ENCODE measurements at places on chromosomes 4 and X. TPM values are rescaled to one million over a fixed set of nuclear protein-coding genes. Genes with fewer than 3 reads are reported as not detected.

GRCh38 chr4:107640197-107640596 is 79.8 kb downstream of the PAPSS1 start:
- H3K36me3 ChIP-seq, result no peaks in the 10 kb centered on the region
- peak overlapping the region; percentile 80 for H3K27ac ChIP-seq
- no peak for DNase-seq
- no peak overlapping the region for H3K4me3 ChIP-seq

DNA sequence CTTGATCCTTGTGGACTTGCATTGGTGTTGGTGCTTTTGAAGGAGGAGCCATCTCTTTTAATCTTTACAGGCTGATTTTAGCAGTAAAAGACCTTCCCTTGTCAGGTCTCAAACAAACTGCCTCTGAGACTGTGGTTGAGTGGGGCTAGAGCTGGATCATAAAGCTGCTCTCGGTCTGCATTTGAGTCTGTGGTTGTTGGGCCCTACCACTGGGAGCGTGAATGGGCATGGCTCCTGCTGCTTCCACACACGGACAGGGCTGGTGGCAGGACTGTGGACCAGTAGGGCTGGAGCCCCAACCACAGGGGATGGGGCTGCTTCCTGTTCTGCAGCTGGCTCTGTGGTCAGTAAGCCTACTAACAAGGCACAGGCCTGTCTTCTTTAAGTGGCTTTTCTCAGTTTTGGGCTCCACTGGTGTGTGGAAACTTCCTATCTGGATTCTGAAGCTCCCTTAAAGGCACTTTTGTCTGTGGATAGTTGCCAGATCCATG is 130.6 kb downstream of the RBM46 start:
- no peaks in the 10 kb centered on the region for H3K4me1 ChIP-seq
- no peak for DNase-seq
- H3K27me3 ChIP-seq, result no peaks in the 10 kb centered on the region
- H3K4me3 ChIP-seq, result no peak overlapping the region
- H3K36me3 ChIP-seq, result no peaks in the 10 kb centered on the region
- H3K27ac ChIP-seq, result no peak overlapping the region

Gene MAGEC3
- not detected for total RNA-seq

Gene FABP2
- not detected for total RNA-seq

GRCh38 chr4:100486496-100486895 is 31.3 kb downstream of the EMCN start:
- no peaks in the 10 kb centered on the region for H3K36me3 ChIP-seq
- no peak overlapping the region for H3K4me3 ChIP-seq
- DNase-seq, result no peak
- H3K27ac ChIP-seq, result no peak overlapping the region
- no peaks in the 10 kb centered on the region for H3K4me1 ChIP-seq

DNA sequence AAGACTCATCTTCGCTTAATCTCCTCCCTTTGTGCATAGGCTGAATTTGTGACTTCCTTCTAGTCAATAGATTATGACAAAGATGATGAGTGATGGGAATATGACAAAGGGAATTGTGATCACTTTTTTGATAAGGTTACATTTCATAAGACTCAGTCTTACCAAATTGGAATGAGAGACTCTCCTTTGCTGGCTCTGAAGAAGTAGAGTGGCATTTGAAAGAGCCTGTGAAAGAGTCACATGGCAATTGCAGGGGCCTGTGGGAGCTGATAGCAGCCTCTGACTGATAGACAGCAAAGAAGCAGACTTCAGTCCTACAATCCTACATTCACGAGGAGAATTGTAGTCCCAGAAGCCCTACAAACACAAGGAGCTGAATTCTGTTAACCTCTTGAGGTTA is 44.9 kb upstream of the ADAMTS3 start:
- no peaks in the 10 kb centered on the region for H3K36me3 ChIP-seq
- no peak overlapping the region for H3K27ac ChIP-seq
- no peak overlapping the region for H3K4me3 ChIP-seq
- DNase-seq, result no peak

GRCh38 chr4:86600007-86600653 is 6.0 kb downstream of the PTPN13 start:
- H3K4me3 ChIP-seq, result no peak overlapping the region
- H3K4me1 ChIP-seq, result no peaks in the 10 kb centered on the region
- no peak for DNase-seq
- H3K36me3 ChIP-seq, result no peaks in the 10 kb centered on the region
- no peaks in the 10 kb centered on the region for H3K27me3 ChIP-seq

Gene FAM47A
- not detected for total RNA-seq

- H3K36me3 ChIP-seq, result no peaks in the 10 kb centered on the region
- peak overlapping the region; percentile 77 for H3K4me3 ChIP-seq
These were observed 1.7 kb downstream of the TMEM131L start for GRCh38 chr4:153467897-153468262.

GRCh38 chrX:119753639-119754257 is 4.6 kb upstream of the SOWAHD start:
- no peaks in the 10 kb centered on the region for H3K36me3 ChIP-seq
- no peak overlapping the region for H3K27ac ChIP-seq
- no peaks in the 10 kb centered on the region for H3K4me1 ChIP-seq
- no peaks in the 10 kb centered on the region for H3K27me3 ChIP-seq

DNA sequence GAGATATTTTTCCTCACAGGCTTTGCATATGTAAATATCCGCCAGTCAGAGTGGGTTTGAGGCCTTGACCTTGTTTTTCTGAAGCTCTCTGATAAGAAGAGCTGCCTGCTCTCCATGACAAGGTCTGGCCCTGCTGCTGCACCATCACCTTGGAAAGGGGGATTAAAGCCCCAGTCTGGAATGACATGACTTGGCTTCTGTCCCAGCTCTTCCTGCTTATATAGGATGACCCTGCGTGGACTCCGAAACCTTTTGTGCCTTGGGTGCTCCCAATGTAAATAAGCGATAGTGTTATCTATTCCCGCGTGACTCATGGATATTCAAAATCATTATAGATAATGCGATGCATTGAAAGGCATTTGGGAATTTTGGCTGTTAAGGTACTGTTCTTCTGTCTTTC is 139.3 kb downstream of the BMPR1B start:
- no peak overlapping the region for H3K27ac ChIP-seq
- H3K36me3 ChIP-seq, result no peaks in the 10 kb centered on the region

DNA sequence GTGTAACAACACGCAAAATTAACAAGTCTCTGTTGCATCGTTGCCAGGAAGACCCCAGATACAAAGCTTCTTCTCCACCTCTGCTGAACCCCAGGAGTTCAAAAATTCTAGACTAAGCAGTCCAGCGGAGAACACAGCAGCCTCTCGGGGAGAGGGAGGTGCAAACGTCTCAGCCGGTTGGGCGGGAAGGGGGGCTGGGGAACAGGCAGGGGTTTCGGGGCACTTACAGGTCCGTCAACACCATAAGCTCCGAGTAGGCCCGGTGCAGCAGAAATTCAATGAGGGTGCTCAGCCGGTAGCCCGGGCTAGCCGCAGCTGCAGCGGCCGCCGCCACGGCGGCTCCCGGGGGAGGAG is 394 bp downstream of the MED14 start:
- H3K4me1 ChIP-seq, result no peaks in the 10 kb centered on the region
- peak overlapping the region; percentile 92 for H3K27ac ChIP-seq
- H3K4me3 ChIP-seq, result peak overlapping the region; percentile 73
- no peaks in the 10 kb centered on the region for H3K36me3 ChIP-seq

DNA sequence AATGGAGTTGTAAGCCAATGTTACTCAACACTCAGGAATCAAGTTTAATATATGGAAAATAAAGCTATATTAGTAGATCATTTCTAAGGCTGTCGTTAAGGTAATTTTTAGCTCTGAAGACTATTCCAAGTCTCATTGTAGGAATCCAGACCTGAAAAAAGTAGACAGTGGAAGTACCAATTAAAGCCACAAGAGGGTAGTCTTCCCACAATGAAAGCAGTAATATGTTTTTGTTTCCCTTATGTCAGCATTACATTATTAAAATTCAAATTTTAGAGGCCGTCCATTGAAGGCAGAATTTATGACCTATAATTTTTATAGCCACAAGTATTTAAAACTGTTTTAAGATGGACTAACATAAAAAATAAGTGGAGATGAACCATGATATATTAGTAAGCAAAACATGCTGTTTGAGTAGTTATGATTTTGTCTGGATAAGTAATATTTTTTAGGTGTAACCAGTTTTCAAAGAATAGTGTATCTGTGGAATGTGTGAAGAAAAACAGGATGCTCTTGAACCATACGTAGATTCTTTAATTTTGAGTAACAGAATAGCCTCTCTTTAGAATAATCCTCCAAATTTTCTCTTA is 372.6 kb upstream of the TECRL start:
- H3K27ac ChIP-seq, result no peak overlapping the region
- H3K36me3 ChIP-seq, result no peaks in the 10 kb centered on the region
- H3K4me3 ChIP-seq, result no peak overlapping the region

DNA sequence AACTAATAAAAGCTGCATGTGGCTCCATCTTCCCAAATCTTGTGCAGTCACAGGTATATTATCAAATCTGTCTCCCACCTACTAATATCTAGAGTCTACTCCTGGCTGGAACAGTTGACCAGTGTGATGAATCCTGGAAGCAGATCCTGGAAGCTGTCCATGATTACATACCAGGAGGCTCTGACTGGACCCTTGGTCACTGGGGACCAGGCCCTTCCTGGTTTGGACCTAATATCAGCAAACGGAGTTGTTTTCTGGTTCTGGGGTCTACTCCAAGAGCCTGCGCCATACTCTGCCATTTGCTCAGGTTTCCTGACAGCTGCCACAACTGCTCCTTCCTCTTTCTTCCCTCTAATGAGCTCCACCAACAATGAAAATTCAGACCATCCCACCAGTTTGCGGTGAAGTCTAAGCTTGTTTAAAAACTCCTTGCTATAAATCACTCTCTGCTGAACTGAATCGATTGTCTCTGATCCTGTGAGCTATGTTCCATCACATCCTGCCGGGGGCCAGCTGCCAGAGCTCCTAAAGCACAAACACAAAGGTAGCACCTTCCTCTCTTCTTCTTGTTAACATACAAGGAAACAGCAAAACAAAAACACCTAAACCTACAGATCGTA is 114.2 kb downstream of the PALLD start:
- no peaks in the 10 kb centered on the region for H3K27me3 ChIP-seq
- no peaks in the 10 kb centered on the region for H3K4me1 ChIP-seq
- DNase-seq, result no peak
- no peak overlapping the region for H3K27ac ChIP-seq

DNA sequence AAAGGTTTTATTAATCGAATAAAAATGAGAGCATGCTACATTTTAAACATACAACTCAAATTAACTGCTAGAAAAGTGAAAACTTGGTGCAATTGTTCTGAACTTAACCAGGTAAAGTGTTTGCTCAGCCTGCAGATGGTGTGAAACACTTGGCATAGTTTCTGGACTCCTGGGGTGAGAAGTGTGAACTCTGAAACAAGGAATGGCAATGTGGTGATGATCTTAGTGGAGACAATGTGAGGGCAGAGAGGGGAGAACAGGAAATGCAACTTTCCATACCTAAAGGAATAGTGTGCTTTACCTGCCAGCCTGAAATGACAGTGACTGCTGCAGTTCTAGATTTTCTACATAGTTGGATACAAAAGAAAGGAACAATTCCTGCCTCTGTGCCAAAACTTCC is 57.4 kb downstream of the CCSER1 start:
- no peak overlapping the region for H3K27ac ChIP-seq
- no peak for DNase-seq
- H3K4me3 ChIP-seq, result no peak overlapping the region
- no peaks in the 10 kb centered on the region for H3K4me1 ChIP-seq
- H3K27me3 ChIP-seq, result no peaks in the 10 kb centered on the region
- H3K36me3 ChIP-seq, result no peaks in the 10 kb centered on the region

GRCh38 chr4:46274717-46275116 is 115.2 kb downstream of the GABRA2 start:
- no peaks in the 10 kb centered on the region for H3K4me1 ChIP-seq
- no peak for DNase-seq
- H3K27ac ChIP-seq, result no peak overlapping the region
- H3K36me3 ChIP-seq, result no peaks in the 10 kb centered on the region
- H3K27me3 ChIP-seq, result no peaks in the 10 kb centered on the region
- no peak overlapping the region for H3K4me3 ChIP-seq

GRCh38 chr4:189050643-189051042 is 890.0 kb upstream of the FRG1 start:
- no peak overlapping the region for H3K27ac ChIP-seq
- no peaks in the 10 kb centered on the region for H3K4me1 ChIP-seq
- DNase-seq, result no peak
- no peaks in the 10 kb centered on the region for H3K27me3 ChIP-seq
- H3K4me3 ChIP-seq, result no peak overlapping the region

- H3K36me3 ChIP-seq, result no peaks in the 10 kb centered on the region
- H3K4me1 ChIP-seq, result no peaks in the 10 kb centered on the region
- no peak for DNase-seq
- no peaks in the 10 kb centered on the region for H3K27me3 ChIP-seq
- no peak overlapping the region for H3K4me3 ChIP-seq
- no peak overlapping the region for H3K27ac ChIP-seq
These were observed 414.2 kb upstream of the DIPK2B start for GRCh38 chrX:45614853-45615252.

Gene LCORL
- total RNA-seq, result 21.0 TPM

DNA sequence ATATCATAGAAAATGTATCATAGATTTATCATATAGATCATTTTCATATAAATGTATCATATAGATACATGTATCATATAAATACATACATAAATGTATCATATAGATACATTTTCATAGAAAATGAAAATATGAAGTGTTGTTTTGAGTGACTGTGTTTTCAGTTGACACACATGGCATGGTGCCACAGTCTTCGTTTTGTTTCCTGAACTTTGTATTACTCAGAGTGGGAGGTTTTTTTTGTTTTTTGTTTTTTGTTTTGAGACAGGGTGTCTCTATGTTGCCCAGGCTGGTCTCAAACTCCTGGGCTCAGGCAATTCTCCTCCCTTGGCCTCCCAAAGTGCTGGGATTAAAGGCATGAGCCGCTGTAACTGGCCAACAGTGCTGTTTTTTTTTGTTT is 3.9 kb downstream of the RBM10 start:
- no peak for DNase-seq
- no peaks in the 10 kb centered on the region for H3K36me3 ChIP-seq
- peaks cover 4% of the 10 kb centered on the region for H3K27me3 ChIP-seq
- H3K27ac ChIP-seq, result no peak overlapping the region
- no peak overlapping the region for H3K4me3 ChIP-seq

- H3K4me1 ChIP-seq, result no peaks in the 10 kb centered on the region
- H3K36me3 ChIP-seq, result no peaks in the 10 kb centered on the region
- DNase-seq, result no peak
- H3K27ac ChIP-seq, result no peak overlapping the region
These were observed 508.1 kb downstream of the STIM2 start for GRCh38 chr4:27368781-27369180.

Gene GPR78
- total RNA-seq, result not detected

Gene HMX1
- not detected for total RNA-seq

DNA sequence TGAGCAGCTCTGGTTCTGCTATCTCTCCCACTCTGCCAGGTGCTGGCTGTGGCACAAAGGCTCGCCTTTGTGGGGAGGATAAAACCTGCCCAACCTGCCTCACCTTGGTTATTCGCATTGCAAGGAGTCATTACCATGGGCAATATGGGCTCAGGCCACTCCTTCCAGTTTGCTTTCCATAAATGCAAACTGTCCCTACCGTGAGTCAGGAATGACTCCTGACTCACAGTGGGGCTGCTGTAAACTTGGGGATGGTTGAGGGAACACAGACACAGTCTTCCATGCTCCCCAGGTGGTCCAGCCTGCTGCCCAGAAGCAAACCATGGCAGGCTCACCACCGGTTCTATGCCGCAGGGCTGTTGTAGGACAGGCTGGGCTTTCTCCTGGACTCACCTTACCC is 36.1 kb downstream of the COQ2 start:
- H3K4me1 ChIP-seq, result no peaks in the 10 kb centered on the region
- no peaks in the 10 kb centered on the region for H3K36me3 ChIP-seq
- H3K27ac ChIP-seq, result no peak overlapping the region

- H3K27me3 ChIP-seq, result no peaks in the 10 kb centered on the region
- no peak for DNase-seq
- H3K4me1 ChIP-seq, result no peaks in the 10 kb centered on the region
- H3K36me3 ChIP-seq, result no peaks in the 10 kb centered on the region
- H3K27ac ChIP-seq, result no peak overlapping the region
These were observed 9.5 kb downstream of the EPGN start for GRCh38 chr4:74317616-74318246.
